ENCODE measurements at places on chromosomes 4 and X.

- DNase-seq = no peak
These were observed 453.6 kb downstream of the CENPC start for GRCh38 chr4:67091673-67092072.

DNA sequence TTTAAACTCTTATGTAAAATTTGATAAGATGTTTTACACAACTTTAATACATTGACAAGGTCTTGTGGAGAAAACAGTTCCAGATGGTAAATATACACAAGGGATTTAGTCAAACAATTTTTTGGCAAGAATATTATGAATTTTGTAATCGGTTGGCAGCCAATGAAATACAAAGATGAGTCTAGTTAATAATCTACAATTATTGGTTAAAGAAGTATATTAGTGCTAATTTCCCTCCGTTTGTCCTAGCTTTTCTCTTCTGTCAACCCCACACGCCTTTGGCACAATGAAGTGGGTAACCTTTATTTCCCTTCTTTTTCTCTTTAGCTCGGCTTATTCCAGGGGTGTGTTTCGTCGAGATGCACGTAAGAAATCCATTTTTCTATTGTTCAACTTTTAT, at the start of gene ALB:
Gene ALB, plus strand, starts transcription at position 246 of the 400 bp plus-strand sequence. Its CDS starts 41 bp downstream, at position 287.
- no peak for DNase-seq

GRCh38 chr4:124243671-124244366, 468.7 kb downstream of the ANKRD50 start:
- DNase-seq = no peak

GRCh38 chr4:15003401-15003890, 1.2 kb downstream of the CPEB2 start:
- peak; percentile 39 for DNase-seq

- DNase-seq = no peak
These were observed 714.9 kb downstream of the GRXCR1 start for GRCh38 chr4:43607400-43607799.

DNA sequence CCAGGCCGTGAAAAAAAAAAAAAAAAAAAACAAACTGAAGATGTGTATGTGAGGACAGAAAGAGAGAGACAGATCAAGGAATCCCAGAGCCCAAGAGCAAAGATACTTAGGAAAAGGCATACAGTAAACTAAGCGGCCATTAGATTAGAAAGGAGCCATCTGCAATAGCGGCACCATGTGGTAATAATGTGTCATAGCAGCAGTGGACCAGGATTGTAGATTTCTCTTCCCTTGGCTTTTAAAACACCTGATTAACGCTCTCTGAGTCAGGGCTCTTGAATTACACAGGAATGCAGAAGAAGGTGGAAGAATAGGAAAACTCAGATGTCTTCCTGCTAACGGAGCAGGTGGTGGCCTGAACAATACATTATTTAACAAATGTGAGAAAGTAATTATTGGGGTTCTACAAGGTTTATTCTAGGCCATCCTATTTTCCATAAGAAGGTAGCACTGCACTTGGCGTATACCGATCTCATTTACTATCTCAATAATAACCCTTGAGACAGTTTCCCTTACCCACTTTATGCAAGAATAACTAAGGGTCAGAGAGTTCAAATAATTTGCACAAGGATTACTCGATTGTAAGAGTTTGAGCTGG, 182.7 kb downstream of the KCNIP4 start:
- DNase-seq = no peak

GRCh38 chrX:57406149-57406548, 119.6 kb downstream of the FAAH2 start:
- DNase-seq = no peak

DNA sequence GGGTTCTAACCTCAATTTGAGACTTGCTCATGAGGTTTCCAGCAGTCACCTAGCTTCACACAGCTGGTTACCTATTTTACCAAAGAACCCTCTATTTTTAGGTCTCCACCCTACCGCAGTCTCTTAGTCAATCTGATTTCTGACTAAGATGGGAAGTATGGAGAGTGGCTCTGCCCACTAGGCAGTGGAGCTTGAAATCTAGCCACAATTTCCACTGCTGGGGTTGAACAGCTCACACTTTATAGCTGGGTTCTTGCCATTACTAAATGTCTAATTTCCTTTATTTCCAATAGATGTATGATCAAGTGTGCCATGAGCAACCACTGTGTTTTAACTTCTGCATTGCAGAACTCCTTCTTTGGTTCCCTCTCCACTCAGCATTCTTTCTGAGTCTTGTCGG, 43.1 kb downstream of the GASK1B start:
- no peak for DNase-seq

DNA sequence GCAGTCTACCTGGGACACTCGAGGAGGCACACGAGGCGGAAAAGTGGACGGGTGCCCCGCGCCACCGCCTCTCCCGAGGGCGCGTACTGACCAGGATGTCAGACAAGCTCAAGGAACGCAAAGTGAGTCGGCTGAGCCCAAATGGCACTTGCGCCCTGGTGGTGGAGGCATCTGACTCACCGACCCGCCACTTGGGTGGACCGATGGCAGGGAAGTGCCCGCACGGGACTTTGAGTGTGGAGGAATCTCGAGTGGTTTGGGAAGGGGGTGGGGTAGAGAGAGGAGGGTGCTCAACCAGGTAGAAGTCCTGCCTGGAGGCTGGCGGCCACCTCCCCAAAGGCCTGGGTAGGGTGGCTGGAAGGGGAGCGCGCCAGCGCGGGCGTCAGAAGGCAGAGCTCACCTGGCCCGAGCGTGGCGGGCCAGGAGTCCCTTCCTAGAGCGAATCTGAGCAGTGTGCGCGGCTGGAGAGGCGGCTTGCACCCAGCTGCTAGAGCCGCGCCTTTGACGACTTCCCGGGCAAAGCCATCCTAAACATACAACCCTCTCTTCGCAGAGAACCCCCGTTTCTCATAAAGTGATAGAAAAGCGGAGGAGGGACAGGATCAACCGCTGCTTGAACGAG, 655 bp downstream of the HELT start:
- no peak for DNase-seq

- DNase-seq = peak; percentile 6
These were observed 120.2 kb upstream of the NDST4 start for GRCh38 chr4:115233600-115233999.

- DNase-seq = no peak
These were observed 645 bp upstream of the RAB28 start for GRCh38 chr4:13484749-13485221.

- no peak for DNase-seq
These were observed 24.7 kb downstream of the ETNPPL start for GRCh38 chr4:108738003-108738706.

GRCh38 chr4:48336146-48336870, 5.0 kb upstream of the SLAIN2 start:
- DNase-seq = no peak

GRCh38 chr4:16083241-16084191, at the start of gene PROM1:
Gene PROM1 (minus strand): TSS chr4:16084023. CDS start chr4:16075906, 8,117 bp downstream.
- DNase-seq = no peak

- no peak for DNase-seq
These were observed 261.1 kb upstream of the PLCXD1 start for GRCh38 chrX:19912-20571.

DNA sequence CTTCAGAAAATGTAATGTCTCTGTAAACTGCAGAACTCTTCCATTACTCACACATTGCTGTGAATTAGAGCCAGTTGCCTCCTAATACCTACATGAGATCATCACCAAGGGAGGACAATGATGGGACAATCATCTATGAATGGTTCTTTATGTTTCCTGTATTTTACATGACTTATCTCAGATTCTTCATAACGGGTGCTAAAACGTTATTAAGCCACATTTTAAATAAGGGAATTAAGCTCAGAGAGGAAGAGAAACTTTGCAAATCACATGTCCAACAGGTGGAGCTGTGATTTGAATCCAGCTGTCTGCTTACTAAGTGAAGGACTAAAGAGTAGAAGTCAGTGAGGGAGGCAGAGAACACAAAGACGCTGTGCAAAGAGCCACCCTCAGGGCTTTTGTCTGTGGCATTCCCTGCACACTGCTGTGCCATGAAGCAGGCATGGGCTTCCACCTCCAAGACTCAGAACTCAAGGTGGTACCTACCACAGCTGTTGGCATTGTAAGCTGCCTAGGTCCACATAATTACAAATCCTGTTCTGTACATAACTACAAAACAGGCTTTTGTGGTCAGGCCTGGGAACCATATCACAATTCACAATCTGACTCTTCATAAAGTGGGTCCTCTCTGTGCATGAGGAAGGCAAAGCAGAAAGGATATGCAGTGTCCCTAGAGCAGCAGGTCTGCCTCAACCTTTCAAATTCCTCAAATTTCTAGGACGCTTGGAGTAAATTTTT, 12.8 kb downstream of the TBC1D9 start:
- DNase-seq = no peak

- DNase-seq = no peak
These were observed 252.6 kb upstream of the HAND2 start for GRCh38 chr4:173782660-173783059.

DNA sequence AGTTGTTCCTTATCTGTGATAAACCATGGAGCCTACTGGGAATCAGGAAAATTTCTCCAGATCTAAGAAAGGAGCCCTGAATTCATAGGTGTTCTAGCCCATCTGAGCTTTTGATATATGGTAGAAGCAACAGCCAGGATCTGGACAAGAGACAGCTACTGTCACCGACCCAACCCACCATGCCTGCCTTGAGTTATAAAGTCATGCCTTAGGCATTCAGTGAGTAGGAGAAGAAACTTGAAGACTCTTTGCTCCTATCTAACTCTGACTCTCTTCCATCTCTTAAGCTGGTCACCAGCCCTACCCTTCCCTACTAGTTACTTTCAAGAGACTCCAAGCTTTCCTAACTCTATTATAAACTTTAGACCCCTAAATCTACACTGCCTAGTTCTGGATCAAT, 83.9 kb upstream of the FAM9B start:
- DNase-seq = no peak

DNA sequence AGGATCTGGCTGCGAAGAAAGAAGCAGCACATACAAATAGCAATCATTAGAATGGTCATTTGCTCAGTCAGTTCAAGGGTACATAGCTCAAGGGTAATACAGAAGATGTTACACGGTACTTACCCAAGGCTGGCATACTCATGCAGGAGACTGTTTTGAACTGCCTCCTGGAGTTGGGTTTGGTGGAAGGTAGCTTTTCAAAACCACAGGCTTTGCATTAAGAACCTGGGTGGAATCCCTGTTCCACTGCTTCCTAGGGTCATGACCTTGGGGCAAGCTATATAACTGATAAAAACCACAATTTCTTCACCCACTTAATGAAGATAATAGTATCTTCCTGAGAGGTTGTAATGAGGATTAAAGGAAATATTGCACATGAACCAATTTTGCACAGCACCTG, 36.5 kb downstream of the TBC1D9 start:
- no peak for DNase-seq

- no peak for DNase-seq
These were observed 19.3 kb upstream of the SPIN2A start for GRCh38 chrX:57156397-57157049.

- no peak for DNase-seq
These were observed 229.0 kb downstream of the UGT8 start for GRCh38 chr4:114827651-114828050.

GRCh38 chrX:40644176-40644575, 3.2 kb downstream of the CXorf38 start:
- DNase-seq = peak; percentile 63

GRCh38 chr4:164485136-164485535, 268.8 kb upstream of the SMIM31 start:
- DNase-seq = no peak

GRCh38 chr4:107391630-107392028, 328.4 kb downstream of the PAPSS1 start:
- DNase-seq = no peak

- DNase-seq = no peak
These were observed 223.1 kb downstream of the AFF2 start for GRCh38 chrX:148723551-148723950.

DNA sequence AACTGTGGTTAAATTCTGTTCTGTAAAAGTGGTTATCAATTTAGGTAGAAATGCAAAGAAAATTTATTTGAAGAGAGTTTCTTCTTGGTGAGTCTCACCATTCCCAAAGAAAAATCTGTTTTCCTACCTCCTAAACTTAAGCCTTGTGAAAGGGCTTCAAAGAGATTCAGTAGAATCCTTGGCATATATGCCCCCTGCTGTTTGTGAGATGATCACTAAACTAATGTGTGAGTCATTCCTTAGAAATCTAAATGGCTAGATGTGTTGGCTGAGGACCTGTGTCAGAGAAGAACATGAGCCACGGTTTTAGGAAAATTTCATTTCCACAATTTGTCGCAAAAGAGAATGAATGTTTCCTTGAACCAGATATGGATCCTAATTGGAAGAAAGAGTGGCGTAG, 260.9 kb downstream of the SLC7A11 start:
- DNase-seq = no peak

DNA sequence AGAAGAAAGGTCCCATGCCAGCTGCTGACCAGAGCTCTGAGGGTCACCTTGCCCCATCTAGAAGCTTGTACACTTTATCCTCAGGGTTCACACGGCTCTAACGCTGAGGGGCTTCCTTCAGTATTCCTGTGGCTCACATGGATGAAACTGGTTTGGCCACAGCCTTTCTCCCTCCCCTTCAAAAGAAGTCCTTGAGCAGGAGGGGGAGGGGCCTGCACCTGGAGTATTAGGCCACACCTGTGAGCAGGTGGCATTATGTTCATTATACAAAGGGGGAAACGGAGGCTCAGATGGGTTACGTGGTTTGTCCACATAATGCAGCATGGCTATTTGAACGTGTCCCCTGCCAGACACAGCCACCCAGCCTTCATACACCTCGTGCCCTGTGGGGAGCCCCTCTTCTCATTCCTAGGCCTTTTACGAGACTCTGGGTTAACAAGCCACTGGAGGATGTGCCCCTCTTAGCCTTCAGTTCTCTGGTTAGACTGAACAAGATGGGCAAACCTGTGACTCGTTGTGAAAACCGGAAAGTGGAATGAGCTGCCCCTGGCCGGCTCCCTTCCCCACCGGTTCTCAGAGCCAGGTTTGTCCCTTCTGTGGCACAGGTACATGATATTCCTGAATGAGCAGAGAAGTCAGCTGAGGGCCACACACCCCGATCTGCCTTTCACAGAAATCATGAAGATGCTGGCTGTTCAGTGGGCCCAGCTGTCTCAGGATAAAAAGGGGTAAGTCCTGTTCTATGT, 27.2 kb upstream of the JAKMIP1 start:
- DNase-seq = no peak

- no peak for DNase-seq
These were observed 78.3 kb downstream of the PARM1 start for GRCh38 chr4:75011131-75011795.

DNA sequence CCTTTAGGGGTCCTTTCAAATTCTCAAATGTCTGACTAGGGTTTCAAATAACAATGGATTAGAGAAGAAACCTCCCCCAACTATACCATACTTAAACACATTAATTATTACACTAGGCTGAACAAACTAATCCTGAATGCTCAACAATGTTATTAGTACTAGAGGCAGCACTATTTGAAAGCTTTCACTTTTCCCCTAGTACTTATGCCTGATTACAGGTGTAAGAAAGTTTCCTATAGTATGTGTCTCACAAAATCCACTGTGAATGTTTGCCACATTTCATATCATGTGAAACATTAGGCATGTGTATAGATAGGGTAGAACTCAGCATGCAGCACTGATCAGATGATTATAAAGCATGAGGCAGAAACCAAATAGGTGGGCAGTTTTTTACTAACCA, 336.2 kb downstream of the ZNF674 start:
- DNase-seq = no peak
